ENCODE measurements at places on chromosomes 12 and 14.

DNA sequence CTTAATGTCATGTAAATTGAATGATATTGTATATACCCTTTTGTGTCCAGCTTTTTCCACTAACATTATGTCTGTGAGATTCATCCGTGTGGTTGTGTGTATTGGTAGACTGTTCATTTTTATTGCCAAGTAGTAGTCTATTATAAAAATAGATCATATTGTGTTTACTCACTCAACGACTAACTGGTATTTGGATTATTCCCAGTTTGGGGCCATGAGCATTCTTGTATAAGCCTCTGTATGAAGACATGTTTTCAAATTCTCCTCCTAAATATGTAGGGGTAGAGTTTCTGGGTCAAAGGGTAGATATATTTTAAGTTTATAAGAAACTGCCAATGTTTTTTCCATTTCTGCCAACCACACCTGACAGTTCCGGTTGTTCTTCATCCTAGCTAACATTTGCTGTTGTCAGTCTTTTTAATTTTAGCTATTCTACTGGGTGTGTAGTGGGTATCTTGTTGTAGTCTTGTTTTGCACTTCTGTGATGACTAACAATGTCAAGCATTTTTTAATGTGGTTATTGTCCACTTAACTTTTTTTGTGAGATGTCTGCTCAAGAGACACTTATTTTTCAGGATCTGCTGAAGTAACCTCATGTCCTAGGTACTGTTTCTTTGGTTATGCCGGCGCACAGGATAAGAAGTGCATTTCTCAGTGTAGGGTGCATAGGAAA is 93.2 kb downstream of the DACT1 start:
- DNase-seq = no peak

GRCh38 chr12:76356071-76356470 is 7.9 kb upstream of the BBS10 start:
- DNase-seq = no peak

DNA sequence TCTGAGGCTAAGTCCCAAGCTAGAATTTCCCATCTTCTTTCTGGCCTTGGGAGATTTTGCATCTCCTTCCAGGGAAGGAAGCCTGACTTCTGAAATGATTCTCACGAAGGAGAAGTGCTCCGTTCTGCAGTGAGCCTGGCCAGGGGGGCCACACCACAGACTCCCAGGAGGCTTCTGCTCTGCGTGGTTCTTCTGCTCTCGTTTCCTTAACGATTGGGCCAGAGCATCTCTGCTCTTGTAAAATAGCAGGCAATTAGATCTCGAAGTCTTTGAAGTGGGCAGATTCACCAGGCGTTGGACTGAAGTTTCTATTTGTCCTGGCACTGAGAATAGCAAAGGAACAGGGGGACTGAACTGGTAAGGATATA is 6.7 kb upstream of the BATF start:
- no peak for DNase-seq

DNA sequence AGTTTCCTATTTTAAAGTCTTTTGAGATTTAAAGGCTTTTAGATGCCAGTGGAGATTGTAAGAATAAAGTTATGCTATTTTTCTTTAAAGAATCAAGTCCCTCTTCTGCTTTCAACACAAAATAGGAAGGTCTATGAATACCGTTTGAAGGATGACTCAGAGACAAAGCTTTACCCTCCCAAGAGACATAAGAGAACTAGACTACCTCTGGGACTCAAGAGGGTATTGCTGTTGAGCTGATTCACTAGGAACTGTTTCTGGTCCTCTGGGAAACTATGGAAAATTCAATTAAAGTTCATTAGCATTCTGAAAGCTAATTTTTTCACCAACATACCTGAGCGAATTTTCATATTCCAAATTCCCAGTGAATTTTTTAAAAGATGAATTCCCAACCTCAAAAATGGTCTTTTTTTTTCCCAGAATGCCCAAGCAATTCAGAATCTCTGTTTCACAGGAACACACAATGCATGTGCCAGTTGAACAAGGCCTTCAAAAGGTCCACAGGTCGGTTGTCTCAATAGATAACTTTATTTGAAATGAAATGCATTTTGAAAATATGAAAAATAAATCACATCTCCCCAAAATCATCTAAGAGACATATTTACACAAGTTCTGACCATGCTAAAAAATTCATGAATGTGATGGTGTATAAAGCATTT is 6.5 kb downstream of the PHLDA1 start:
- DNase-seq = no peak

GRCh38 chr14:29236401-29236800 is 469.8 kb downstream of the FOXG1 start:
- DNase-seq = no peak

- no peak for DNase-seq
These were observed 2.8 kb downstream of the FGD6 start for GRCh38 chr12:95214466-95214865.

- DNase-seq = no peak
These were observed 80.9 kb downstream of the DENND5B start for GRCh38 chr12:31510034-31510433.

DNA sequence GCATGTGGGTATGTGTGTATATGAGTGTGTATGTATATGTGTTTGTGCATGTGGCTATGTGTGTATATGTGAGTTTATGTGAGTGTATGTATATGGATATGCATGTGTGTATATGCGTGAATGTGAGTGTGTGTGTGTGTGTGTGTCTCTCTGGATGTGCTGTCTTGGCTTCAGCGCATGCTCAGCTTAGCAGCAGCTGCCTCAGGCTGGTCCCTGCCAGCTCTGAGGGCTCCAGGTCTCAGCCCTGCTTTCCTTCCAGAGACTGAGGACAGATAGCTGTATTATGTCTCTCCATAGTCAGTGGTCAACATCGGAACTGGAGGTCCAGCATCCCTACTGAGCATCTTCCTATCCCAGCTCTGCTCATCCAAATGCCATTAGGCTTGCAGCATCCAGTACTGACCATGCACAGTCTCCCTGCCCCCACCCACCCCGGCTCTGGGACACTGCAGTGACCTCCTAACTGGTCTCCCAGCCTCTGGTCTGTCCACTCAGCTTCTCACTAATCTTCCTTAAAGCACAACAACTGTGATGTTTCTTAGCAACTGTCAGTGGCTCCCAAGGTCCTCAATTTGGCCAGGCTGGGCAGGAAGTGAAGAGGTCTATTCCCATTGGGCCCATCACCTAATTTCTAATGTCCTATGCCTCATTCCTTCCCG is 22.8 kb downstream of the FAIM2 start:
- no peak for DNase-seq

GRCh38 chr12:122166422-122167349 is 7.3 kb downstream of the IL31 start:
- DNase-seq = no peak

GRCh38 chr14:56886471-56887062 is 76.3 kb upstream of the OTX2 start:
- no peak for DNase-seq

- DNase-seq = no peak
These were observed 83.3 kb downstream of the PUS7L start for GRCh38 chr12:43675048-43675904.

DNA sequence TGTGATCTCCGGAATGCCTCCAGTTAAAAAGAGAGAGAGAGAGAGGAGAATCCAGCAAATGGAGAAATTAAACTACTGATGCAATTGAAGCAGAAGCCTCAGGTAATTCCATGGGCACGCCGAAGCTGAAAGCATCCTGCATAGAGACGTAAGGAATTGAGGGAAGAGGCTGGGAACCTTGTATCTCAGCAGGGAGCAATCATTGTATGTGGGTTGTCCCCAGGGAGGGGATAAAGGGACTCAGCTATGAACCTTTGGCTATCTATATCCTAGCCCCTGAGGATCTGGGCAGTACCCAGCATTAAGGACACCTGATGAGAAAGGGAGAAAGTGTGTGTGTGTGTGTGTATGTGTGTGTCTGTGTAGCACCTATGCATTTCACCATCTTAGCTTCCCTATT is 95.8 kb upstream of the ATXN7L3B start:
- no peak for DNase-seq

GRCh38 chr14:104931304-104931770 is 6.7 kb downstream of the PLD4 start:
- no peak for DNase-seq

DNA sequence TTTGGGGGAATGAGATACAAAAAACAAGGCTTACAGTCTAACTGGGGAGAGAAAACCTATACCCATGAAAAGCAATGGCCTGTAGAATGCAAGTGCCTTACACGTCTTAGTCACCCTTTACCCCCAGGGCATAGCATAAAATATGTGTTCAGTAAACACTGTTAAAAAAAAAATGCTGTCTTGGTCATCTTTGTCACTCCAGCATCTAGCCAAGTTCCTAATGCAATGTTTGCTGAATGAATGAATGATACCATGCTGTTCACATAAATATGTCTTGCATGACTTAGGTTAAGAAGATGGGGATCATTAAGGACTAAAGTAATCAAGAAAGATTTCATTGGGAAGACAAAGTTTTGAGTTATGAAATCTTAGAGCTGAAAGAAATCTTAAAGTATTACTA is 38.5 kb downstream of the PPP2R5E start:
- no peak for DNase-seq

GRCh38 chr14:63542231-63542999 is 762 bp downstream of the PPP2R5E start:
- no peak for DNase-seq

GRCh38 chr12:60535363-60535762 is 939.5 kb downstream of the SLC16A7 start:
- DNase-seq = no peak

DNA sequence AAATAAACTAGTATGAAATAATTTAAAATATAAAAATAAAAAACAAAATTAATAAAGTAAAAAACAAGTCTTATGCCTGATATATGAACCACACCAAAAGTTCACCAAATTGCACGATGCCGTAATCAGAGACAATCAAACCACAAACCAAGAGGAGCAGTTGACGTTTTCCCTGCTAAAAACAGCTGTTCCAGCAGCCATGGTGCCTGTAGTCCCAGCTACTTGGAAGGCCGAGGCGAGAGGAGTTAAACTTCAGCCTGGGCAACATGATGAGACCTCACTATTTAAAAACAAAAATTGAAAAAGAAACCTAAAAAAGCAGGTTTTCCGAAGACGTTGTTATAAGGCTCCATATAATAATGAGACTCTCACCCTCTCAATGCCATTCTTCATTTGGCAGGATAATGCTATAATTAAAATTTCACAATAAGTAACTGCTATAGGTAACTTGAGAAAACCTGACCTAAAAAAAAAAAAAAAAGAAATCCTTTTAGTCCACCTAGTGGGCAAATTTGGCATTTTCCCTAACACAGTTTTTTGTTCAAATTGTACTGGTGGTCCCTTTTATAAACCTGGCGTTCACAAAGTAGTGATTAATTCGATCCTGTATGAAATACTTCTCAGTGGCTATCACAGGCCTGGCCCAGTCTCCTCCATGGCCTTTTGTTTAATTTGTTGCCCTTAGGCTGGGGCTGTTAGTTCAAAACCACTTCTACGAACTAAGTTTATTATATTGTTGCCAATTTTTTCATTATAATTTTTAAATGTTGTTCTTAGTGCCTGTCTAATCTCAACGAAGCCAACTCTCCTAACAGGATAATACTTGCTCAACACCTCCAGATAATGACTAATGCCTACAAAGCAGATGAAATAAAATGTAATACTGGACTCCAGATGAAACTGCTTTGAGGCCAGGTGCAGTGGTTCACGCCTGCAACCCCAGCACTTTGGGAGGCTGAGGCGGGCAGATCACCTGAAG is 62.1 kb downstream of the TNFAIP2 start:
- no peak for DNase-seq

GRCh38 chr12:55741931-55742680 is 816 bp upstream of the GDF11 start:
- DNase-seq = no peak

- no peak for DNase-seq
These were observed 15.7 kb downstream of the ADIPOR2 start for GRCh38 chr12:1706632-1706980.

DNA sequence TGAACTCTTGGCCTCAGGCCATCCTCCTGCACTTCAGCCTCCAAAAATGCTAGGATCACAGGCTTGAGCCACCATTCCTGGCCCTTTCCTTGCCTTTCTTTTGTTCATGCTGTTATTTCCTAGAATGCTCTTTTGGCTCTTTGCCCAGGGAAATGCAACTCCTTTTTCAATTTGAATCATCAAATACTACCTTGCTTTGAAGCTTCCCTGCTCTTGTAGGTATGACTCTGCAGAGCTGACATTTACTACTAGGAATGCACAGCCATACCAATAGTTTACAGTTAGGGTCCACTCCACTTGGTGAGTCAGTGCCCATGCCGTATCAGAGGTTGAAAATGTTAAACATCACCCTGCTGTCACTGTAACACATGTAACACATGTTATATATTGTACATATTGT is 107.0 kb upstream of the CRY1 start:
- DNase-seq = no peak

DNA sequence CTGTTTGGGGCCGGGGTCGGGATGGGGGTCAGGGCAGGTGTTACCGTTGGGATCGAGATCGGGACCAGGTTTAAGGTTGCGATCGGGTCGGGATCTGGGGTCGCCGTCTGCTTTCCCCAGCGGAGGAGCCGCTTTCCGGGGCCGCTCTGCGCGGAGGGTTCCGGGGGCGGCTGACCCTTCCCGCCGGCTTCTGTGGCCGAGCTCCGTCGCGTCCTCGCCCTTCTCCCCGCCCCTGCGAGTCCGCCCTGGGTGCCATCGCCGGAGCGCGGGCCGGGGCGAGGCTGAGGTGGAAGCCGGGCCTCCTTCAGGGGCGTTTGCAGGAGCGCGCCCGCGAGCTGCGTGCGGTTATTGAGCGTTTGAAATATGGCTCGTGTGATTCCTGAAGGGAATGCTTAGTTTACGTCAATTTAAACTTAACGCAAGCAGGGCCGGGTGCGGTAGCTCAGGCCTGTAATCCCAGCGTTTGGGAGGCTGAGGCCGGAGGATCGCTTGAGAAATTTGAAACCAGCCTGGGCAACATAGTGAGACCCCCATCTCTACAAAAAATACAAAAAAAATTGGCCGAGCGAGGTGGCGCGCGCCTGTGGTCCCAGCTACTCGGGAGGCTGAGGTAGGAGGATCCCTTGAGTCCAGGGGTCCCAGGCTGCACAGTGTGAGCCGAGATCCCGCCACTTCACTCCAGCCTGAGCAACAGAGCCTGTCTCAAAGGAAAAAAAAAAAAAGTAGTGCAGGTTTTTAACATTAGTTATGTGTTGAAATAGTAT is 620 bp downstream of the PGAM5 start:
- no peak for DNase-seq

- no peak for DNase-seq
These were observed 95.2 kb upstream of the TMCC3 start for GRCh38 chr12:94745562-94745961.

All from GM12891 (cell line).